Activated naive CD4-positive, alpha-beta T cell treated with anti-CD3 and anti-CD28 coated beads, Interleukin-2, amount 10 ng/mL, durations not matched to agents 5 hours and 36 hours (primary cell): ENCODE measurements at places on chromosomes 11 and 22. TPM values are rescaled to one million over a fixed set of nuclear protein-coding genes. Genes with fewer than 3 reads are reported as not detected.

SLC22A8 gene
- total RNA-seq, result not detected

CSRP3 gene
- not detected for total RNA-seq

RAG2 gene
- total RNA-seq, result not detected

CDC42BPG gene
- total RNA-seq, result 2.2 TPM

ANO1 gene
- not detected for total RNA-seq

FLRT1 gene
- total RNA-seq, result not detected

MYO7A gene
- total RNA-seq, result not detected
